ENCODE measurements at places on chromosomes 2 and 18. TPM values are rescaled to one million over a fixed set of nuclear protein-coding genes. Genes with fewer than 3 reads are reported as not detected.

Gene CDKL4
- polyA plus RNA-seq, result 2.8 TPM

Gene ABCB11
- polyA plus RNA-seq, result 0.03 TPM

Gene FAM237A
- 7.1 TPM for polyA plus RNA-seq

Gene APCDD1
- 3.3 TPM for polyA plus RNA-seq

Gene ODC1
- 14.1 TPM for polyA plus RNA-seq

Gene RPRD1A
- 58.4 TPM for polyA plus RNA-seq

Gene ACADL
- 0.36 TPM for polyA plus RNA-seq

Gene BCL2
- 1.8 TPM for polyA plus RNA-seq

Gene IL1RL1
- not detected for polyA plus RNA-seq

Gene MAP3K19
- polyA plus RNA-seq, result not detected

Gene TDRD15
- polyA plus RNA-seq, result not detected

Gene SALL3
- polyA plus RNA-seq, result 0.31 TPM

Gene SLC9A4
- polyA plus RNA-seq, result 0.15 TPM

Gene PRKD3
- 5.2 TPM for polyA plus RNA-seq

Gene LHCGR
- polyA plus RNA-seq, result not detected

Gene ME2
- 32.0 TPM for polyA plus RNA-seq

Gene PAX3
- polyA plus RNA-seq, result 8.8 TPM

Gene STRADB
- polyA plus RNA-seq, result 26.3 TPM

Gene ZSWIM2
- not detected for polyA plus RNA-seq

Gene CYP26B1
- 1.1 TPM for polyA plus RNA-seq

Gene LIMS2
- polyA plus RNA-seq, result 2.3 TPM

Gene IFIH1
- polyA plus RNA-seq, result 0.83 TPM

Gene BUB1
- 1.7 TPM for polyA plus RNA-seq

Gene UPP2
- 0.90 TPM for polyA plus RNA-seq

Gene PSMA8
- 1.5 TPM for polyA plus RNA-seq

Gene ZNF521
- 4.3 TPM for polyA plus RNA-seq
